ENCODE measurements at places on chromosomes 6 and 20.

GRCh38 chr6:146850238-146850896 is 251.6 kb downstream of the ADGB start:
- DNase-seq: no peak

- no peak for DNase-seq
Measured at GRCh38 chr6:3011592-3011991, 11.9 kb downstream of the NQO2 start.

GRCh38 chr6:158808442-158808833 is 10.7 kb downstream of the EZR start:
- DNase-seq: no peak

- no peak for DNase-seq
Measured at GRCh38 chr6:16137451-16137801, 8.5 kb downstream of the MYLIP start.

DNA sequence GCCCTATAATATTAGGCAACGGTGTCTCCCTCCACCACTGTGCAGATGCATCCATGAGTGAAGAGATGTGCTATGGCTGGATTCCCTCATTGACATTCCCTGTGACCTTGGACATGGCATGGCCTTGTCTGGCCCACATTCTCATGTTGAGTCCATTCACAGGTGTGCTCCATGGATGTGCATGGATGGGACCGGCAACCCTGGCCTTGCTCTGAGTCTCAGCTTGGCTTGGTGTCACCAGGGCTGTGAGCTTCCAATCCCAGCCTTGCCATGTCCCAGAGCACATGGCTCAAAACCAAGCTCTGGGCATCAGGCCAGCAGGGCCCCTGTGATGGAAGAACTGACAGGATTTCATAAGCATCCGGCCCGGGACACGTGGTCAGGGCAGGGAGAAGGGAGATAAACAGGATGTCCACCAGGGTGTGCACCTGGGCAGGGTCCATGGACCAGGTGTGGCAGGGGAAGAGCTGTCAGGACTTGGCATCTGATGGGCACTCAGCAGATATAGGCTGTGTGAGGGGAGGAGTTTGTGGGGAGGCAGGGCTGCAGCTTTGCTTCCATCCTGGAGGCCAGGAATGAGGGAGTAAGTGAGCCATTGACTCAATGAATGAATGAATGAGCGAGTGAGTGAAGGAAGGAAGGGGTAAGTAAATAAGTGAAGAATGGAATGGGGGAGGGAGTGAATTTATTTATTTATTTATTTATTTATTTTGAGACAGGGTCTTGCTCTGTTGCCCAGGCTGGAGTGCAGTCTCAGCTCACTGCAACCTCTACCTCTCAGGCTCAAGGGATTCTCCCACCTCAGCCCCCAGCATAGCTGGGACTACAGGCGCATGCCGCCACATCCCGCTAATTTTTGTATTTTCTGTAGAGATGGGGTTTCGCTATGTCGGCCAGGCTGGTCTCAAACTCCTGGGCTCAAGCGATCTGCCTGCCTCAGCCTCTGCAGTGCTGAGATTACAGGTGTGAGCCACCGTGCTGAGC is 15.7 kb downstream of the NRSN2 start:
- no peak for DNase-seq

- no peak for DNase-seq
Measured at GRCh38 chr6:36986704-36987047, 680 bp upstream of the MTCH1 start.

DNA sequence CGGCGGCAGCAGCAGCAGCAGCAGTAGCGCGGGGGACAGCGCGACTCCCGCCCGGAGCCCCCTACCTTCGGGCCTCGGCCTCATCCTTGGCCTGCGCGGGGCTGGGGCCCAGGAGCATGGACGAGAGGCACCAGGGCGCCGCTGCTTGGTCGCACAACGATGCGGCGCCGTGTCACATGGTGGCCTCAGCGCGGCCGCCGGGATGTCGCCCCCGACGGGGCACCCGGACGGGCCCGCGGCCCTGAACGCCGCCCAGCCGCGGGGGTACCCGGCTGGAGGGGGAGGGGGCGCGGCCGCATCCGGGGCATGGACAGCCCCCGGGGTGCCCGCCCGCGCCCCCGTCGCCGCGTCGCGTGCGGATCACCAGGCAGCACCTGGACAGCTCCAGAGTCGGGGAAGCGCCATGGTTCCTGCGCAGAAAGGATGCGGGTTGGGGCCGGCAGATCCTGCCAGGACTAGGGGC is 57.1 kb downstream of the CDH22 start:
- no peak for DNase-seq

DNA sequence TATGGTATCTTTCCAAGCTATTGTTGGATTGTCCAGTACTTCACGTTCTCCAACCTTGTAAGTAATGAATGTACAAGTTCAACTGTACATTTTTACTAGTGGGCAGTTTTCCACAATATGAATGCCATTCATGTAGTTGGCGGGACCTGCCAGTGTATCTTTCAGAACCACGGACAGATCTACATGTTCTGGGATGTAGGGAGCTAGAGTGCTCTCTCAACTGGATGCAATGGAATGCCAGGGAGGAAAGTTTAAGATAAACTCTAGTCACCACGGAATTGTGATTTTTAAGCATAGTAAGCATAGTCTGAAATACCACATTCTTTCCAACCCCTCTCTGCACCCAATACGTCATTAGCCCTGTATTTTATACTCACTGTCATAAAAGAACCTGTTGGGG is 21.5 kb upstream of the HLA-C start:
- no peak for DNase-seq

GRCh38 chr6:73965539-73966029 is 269.6 kb downstream of the CD109 start:
- no peak for DNase-seq

DNA sequence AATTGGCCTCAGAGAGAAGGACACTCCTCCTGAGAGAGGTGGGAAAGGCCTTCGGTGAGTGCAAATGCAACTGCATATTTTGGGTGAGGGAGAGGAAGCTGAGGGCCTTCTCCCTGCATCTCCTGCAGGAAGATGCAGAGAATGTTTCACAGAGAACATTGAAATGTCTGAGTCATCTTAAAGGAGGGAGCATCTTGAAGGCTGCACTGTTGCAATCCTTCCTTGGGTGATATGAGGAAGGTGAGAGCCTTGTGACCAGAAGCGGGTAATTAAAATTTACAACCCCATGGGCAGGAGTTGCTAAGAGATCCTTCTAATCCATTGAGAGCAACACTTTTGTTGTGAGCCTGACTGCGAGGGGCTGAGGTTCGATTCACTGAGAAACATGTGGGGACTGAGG is 375.7 kb upstream of the MARCKS start:
- no peak for DNase-seq

DNA sequence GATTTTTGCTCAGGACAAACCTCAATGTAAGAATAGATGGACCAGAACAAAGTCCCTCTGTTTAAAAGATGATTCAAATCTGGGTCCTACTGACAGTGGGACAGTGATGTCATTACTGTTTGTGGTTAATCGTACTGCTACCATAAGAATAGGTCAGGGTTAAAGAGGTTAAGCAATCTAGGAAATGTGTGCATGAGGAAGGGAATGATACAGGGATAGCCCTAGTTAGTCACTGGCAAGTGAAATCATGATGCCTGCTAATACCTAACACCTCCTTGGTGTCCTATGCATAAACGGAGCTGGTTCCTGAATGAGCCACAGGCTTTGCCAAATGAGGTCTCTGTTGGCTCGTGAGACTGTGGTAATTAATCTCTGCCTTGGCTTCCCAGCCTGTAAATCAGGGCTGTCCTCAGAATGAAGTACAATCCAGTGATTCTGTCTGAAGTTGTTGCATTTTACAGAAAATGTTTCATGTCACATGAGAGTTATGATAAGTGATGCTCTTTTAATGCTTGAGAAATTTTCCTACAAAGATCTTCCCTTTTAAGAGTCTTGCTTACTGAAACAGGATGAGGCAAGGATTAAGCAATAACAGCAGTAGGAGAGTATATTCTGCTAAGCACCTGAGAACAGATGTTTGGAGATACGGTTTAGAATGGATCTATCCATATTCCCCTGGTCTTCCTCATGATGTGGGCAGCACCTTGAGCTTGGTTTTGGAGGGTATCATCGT is 3.8 kb downstream of the MEP1A start:
- no peak for DNase-seq

DNA sequence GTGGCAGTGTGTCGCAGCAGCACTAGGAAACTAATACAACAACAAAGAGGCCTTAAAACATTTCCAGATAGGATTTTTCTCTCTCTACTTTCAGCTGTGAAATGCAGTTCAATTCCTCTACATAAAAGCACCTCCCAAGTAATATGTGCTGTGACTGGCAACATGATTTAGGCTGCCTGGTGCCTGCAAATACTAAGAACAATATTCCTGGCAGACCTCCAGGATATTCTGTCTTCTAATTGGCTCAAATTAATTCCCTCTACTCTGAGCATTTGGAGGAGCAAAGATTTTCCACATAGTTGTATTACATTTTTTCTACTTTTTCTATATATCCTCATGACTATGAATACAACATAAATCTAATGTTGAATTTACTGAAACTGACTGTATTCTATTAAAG is 33.2 kb downstream of the SCGN start:
- DNase-seq: no peak

- DNase-seq: peak; percentile 52
Measured at GRCh38 chr20:35619196-35620095, 3.8 kb downstream of the SPAG4 start.

DNA sequence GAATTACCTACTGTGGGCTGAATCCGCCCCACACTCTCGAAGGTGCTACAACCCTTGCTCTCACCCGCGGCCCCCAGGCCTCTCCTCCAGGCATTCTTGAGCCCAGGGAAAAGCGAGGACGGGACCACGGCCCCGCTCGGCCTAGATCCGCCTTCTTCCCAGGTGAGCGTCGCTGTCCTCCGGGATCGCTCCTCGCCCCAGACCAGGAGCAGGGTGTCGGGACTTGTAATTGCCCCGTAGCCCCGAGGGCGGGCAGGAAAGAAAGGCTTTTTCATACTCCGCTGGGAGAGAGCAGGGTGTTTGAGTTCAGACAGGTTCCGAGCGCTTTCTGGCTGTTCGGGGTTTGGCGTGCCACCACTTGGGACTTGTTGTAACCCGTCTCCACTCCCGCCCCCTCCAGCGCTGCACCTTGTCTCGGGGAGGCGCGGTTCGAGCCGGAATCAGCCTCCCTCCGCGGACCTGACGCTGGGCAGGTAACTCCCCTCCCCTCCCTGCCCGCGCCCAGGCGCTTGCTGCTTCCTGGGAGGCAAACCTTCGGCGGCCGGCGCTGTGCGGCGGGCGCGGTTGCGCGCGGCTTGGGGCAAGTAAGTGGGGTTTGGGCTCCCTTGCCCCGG is at the start of gene FAM83B:
TSS of gene FAM83B (plus strand) at position 529 of the 614 bp plus-strand sequence. CDS start 23,476 bp downstream, outside the sequence.
- no peak for DNase-seq

- DNase-seq: no peak
Measured at GRCh38 chr6:31446481-31446880, 43.1 kb downstream of the MICA start.

- DNase-seq: no peak
Measured at GRCh38 chr6:36118550-36119107, 11.7 kb upstream of the MAPK13 start.

GRCh38 chr6:139943391-139943790 is 568.9 kb upstream of the CITED2 start:
- DNase-seq: no peak

DNA sequence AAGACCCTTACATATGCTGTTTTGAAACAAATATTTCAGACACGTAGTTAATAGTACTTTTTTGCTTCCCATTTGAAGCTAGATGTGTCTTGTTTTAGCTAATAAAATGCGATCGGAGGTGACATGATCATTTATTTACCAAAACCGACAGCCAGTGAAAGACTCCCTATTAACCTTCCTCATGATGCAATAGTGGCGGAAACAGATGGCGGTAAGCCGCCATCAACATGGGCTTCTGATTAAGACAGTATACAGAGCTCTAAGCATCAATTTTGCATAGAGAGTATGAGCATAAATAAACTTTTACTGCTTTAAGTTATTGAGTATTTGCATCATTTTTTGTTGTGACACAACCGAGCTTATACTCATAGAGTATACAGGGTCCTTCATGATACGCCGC is 1282.4 kb upstream of the ADGRB3 start:
- no peak for DNase-seq

DNA sequence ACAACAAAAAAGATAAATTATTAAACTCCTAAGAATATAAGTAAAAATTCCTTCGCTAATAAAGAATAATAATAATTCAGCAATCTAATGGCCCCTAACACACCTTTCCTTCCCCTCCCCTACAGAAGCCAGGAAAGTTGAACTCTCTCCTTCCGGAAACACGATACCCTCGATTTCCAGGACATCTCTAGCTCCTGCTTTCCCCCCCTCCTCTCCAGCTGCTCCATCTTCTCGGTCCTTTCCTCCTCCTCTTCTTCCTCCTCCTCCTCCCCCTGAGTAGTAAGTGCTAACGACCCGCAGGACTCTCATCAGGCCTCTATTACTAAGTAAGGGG is 603 bp downstream of the TASP1 start:
- DNase-seq: no peak

DNA sequence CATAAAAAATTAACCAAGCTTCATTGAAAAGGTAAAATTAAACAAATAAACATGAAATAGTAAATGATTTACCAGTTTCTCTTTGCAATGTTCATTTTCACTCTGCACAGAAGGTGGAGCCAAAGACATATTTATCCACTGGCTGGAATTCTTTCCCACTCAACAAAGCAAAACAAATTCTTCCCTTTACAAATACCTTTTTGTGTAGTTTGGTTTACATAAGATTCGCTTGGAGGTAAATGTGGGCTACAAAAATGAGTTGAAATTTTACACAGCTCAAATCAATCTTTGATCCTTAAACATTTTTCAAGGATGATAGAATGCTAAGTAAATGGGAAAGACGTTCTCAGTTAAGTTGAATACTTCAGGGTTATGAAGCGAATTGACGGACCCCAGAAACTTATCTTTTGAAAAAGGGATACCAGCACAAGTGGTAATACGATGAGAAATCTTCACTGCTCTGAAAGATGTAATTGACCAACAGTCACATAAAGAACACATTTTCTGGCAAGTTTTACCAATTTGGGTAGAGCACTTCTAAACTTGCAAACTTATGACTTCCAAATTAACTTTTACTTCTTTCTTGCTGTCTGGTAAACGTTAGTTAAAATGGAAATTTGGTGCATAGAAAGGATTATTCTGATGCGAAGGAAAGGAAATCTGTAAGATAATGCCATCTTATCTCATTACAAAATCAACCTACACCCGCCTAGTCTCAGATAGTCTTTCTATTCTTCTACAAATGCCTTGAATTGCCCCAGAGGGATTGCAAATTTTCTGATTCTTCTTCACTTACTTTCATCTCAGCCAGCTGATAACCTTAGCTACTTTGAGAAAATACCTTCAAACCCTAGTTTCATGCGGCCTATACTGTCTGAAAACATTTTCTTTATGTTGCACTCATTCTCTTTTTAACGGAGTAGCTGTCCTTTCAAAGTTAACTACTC is 4.7 kb upstream of the GJA1 start:
- DNase-seq: no peak

GRCh38 chr6:38391626-38392579 is 247.8 kb downstream of the BTBD9 start:
- no peak for DNase-seq

- no peak for DNase-seq
Measured at GRCh38 chr6:129865013-129865412, 3.9 kb upstream of the TMEM244 start.

DNA sequence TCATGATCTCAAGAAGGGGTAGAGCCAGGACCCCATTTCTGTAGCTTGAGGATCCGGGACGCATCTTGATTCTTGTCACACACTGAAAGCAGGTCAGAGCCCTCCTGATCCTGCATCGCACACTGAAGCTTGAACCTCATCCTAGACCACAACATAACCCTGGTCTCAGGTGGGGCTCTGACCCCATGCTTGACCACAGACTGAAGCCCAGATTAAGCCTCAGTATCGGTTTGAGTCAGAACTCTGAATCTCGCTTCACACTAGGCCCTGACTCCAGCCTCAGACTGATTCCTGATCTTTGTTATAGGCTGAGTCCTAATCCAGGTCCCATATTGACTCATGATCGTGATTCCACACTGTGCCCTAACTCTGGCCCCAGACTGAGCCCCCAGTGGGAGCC is 8.5 kb upstream of the RSPO4 start:
- DNase-seq: no peak

All from GDM1 (cell line).